RWPE1 (cell line): ENCODE measurements at places on chromosomes 13 and 19.

DNA sequence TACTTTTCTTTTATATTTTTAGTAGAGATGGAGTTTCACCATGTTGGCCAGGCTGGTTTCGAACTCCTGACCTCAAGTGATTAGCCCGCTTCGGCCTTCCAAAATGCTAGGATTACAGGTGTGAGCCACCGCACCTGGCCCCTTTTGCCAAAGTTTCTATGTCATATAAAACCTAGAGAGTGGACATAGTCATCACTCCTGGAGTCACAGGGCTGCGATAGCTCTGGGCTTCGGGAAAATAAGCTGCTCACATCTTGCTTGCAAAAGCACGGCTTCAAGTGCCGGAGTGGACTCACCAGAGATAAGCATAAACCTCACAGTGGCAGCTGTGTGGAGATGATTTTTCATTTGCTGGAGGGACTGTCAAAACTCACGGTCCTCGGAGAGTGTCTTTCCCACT lies 171.2 kb downstream of the TEX29 start:
- no peak for DNase-seq

DNA sequence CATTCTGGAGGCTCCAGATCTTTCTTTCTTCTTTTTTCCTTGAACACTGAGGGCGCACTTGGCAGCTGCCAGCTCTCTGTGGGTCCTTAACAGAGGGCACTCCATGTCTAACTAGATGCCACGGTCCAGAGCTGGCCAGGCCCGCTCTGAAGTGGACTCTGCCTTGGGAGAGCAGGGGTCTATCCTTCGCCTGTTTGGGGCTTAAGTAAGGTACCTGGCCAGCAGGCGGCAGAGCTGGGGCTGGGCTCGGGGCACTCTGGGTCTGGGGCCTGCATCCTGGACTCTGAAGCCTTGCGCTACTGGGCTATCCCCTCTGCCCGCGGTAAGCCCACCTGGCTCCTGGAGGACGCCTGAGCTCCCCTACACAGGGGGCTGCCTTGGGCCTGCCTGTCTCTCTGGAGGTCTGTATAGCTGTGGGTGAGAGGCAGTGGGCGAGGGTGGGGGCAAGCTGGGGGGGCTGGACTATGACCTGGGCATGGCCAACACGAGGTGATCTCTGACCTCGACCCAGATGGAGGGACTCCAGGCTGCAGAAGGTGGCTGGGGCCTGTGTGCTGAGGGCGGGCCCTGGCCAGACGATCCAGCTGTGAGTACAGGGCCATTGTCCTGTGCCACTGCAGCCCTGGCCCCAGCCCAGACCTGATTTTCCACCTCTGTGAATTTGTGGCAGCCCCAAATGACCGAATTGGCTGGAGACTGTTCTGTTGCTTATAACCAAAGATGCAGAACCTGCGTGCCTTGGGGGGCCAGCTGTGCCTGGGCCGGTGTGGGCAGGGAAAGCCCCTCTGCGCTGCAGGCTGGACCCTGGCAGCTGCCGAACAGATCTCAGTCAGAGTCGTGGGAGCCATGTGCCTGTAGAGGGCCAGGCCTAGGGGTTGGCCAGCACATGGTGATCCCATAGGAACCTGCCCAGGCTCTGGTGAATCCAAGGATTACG lies 26.5 kb downstream of the CEBPG start:
- DNase-seq: no peak

DNA sequence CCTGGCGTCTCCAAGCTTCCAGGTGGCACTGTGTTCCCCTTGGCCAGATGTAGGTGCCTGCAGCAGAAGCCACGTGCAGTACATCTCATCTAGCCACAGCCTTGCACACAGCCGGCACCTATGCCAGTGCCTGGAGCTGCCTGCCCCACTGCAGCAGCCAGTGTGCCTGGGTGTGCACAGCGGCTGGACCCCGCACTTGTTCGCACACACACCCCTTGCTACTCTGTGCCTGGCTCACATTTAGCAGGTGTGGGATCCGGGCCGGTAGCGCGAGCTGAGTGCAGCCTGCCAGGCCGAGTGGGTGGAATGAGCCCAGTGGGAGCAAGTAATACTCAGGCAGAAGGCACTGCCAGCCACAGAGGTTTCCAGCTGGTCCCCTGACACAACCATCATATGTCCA lies 26.9 kb upstream of the RBM26 start:
- no peak for DNase-seq

DNA sequence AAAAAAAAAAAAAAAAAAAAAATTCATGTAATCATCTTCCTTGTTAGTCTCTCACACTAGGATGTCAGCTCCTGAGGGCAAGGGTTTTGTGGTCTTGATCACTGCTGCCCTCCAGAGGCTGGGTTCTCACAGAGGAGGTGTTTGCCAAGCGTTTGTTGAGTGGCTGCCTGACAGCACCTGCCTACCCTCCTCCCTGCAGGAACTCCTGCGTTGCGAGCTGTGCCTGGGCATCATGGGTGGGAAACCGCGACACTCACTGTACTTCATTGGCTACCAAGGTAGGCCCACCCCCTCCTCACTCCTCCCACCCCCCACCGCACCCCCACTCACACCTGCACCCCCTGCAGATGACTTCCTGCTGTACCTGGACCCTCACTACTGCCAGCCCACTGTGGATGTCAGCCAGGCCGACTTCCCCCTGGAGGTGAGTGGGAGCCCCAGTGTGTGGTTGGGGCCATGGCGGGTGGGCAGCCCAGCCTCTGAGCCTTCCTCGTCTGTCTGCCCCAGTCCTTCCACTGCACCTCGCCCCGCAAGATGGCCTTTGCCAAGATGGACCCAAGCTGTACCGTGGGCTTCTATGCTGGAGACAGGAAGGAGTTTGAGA lies 8.1 kb downstream of the ATG4D start:
- no peak for DNase-seq

DNA sequence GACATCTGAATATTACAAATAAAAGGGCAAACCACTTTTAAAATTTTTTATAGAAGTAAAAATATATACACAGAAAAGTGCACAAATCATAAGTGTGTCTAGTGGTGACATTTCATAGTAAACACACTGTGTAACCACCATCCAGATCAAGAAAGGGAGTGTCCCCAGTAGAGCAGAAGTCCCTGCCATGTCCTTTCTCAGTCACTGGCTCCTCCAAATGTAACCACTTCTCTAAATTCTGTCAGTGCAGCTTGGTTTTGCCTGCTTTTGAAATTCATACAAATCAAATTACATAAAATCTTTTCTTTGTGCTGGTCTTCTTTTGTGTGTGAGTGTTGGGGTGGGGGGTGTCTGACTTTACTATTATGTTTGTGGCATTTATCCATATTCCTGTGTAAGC lies 116.5 kb downstream of the RBM26 start:
- no peak for DNase-seq

GRCh38 chr19:54211235-54211634 lies 10.6 kb downstream of the RPS9 start:
- no peak for DNase-seq

DNA sequence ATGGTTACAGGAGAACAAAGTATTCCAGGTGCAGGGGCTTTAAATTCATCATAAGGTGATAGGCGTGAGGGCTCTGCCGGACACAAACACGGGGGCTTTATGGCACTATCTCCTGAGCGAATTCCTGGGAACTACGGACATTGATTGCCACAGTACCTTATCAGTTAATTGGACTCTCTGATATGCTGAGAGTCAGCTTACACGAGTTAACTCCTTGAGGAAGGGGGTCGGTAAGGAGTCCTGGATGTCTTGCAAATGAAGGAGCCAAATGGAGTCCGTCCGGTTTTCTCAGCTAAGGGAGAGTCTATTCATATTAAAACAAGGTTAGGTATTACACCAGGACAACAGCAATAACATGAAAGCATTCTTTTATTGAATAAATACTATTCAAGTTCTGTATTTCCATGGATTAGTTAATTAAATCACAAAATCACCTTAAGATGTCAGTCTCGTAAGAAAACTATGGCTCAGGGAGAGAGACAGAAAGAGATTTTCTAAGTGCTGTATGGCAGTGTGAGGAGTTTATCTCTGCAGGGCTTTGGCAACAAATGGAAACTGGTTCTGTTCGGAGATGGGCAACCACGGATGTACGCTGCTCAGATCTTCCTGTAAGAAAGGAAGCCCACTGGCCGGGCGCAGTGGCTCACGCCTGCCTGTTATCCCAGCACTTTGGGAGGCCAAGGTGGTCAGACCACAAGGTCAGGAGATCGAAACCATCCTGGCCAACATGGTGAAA lies 26.2 kb upstream of the HIF3A start:
- no peak for DNase-seq

GRCh38 chr19:15199661-15200552 lies 888 bp downstream of the NOTCH3 start:
- no peak for DNase-seq

GRCh38 chr19:51903192-51903591 lies 1.6 kb downstream of the ZNF649 start:
- DNase-seq: no peak

GRCh38 chr19:845707-846521 lies 5.1 kb downstream of the PRTN3 start:
- no peak for DNase-seq

DNA sequence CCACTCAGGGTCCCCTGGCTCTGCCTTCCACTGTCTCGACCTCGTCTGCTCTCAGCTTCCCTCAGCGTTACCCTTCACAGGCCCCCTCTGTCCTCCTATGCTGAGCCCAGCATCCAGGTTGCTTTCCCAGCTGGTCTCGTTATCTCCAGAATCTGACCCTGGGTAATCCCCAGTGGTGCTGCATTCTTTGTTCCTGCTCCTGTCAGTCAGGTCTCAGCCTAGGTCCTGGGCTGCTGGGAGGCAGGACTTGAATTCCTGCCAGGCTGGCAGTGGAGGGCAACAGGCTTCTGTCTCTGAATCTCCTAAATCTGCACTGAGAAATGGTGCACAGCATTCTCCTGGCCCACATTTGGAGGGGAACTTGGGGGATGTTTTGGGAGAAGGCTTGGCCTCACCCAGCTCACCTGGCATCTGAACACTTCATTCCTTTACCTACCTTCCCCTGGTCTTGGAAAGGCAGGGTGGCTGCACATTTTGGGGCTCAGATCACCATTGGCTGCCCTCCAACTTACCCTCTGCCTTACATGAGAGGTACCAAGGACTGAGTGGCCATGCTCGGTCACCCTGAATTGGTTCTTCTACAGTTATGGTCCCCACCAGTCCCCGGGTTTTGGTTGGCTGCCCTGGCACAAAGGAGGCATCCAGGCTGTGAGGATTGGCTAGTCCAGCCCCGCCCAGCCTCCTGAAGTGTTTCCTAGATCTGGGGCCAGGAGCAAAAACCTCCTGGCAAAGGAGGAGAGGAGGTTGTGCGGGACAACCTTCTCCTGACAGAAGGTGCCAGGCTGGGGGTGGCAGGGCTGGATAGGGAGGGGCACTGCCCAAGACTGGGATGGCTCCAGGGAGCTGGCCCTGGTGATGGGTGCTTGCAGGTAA lies at the start of gene CYP4F8:
CYP4F8 (plus strand) TSS at position 712 of the 873 bp plus-strand sequence. CDS start 399 bp downstream, outside the sequence.
- DNase-seq: no peak

- DNase-seq: no peak
Observed at GRCh38 chr13:75486146-75487062, 4.4 kb upstream of the TBC1D4 start.

- DNase-seq: peak; percentile 85
Observed at GRCh38 chr19:6828306-6828697, 55.8 kb downstream of the VAV1 start.

- DNase-seq: no peak
Observed at GRCh38 chr19:1471010-1471514, 8.0 kb downstream of the C19orf25 start.

DNA sequence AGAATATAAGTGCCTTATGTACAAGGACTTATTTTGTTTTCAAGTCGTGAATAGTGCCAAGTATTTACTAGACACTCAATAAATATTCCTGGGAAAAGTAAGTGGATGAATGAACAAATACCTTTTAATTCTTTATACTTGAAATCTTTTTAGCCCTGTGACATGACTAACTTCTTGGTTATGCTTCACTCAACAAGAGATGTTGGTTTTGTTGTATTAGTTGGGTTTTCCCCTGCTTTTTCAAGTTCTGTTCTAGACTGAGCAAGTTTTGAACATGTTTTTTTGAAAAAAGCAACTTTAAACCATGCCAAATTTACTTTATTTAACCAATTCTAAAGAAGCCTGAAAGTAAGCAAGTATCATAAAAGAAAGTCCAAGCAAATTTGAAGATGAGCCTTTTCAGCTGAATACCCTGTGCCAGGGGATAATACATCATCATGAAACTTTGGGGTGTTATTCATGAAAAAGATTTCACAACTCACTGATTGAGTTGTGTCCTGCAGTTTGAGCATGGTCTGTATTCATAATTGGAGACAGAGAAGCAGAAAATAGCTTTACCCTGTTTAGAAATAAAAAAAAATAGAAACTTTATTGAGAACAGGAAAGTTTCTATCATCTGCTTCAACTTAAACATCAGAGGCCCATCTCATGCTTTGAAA lies 11.1 kb downstream of the LMO7 start:
- no peak for DNase-seq

GRCh38 chr19:38676023-38676877 lies 28.8 kb downstream of the ACTN4 start:
- no peak for DNase-seq

GRCh38 chr19:3124630-3125029 lies 11.2 kb upstream of the GNA15 start:
- DNase-seq: no peak

DNA sequence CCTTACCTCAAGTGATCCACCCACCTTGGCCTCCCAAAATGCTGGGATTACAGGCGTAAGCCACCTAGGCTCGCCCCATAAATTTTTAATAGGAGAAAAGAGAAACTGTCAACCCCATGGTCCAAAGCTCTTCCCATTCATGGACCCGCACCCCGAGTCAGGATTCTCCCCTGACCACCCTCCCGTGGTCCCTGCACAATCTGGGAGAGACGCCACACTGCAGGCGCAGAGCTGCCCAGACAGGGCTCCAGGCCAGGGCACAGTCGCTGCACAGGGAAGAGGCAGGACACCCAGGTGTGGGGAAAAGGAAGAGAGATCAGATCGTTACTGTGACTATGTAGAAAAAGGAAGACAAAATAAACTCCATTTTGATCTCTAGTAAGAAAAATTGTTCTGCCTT lies 54.5 kb downstream of the ZNF93 start:
- no peak for DNase-seq

- DNase-seq: no peak
Observed at GRCh38 chr19:54271106-54271505, 9.8 kb downstream of the LILRB2 start.

DNA sequence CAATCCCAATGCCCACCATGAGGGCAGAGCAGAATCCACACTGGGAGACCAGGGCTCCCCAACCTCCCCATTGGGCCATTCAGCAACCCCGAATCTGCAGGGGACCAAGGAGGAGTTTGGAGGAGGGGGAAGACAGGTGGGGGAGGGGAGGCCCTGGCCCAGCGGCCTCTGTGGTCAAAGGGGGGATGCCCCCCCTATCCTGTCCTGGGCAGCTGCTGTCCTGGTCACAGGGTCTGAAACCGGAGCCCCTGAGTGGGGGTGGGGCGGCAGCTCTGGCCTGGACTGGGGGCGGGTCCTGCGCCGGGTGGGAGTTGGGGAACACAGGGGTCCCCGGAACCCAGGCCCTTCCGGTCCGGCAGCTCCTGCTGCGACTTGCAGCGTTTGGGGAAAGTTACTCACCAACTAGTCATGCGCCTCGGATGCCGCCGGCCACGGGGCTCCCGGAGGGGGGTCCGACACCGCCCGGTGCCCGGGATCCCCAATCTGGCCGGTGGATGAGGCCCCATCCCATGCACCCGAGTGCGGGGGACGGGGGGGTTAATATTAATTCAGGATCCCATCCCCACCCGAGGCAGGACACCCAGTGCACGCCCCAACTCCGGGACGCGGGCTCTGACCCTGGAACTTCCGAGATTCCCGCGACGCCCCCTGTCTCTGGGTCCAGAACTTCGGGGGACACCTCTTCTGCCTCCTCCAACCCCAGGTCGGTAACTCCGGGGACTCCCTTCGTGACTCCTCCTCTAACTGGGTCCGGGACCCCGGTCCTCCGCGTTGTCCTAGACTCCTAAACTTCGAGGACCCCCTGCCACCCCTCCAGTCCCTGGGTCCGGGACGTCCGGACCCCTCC lies 872 bp downstream of the HOMER3 start:
- DNase-seq: peak; percentile 84

- peak; percentile 36 for DNase-seq
Observed at GRCh38 chr19:42601811-42602443, 7.2 kb upstream of the CEACAM8 start.
